Activated CD8-positive, alpha-beta memory T cell treated with anti-CD3 and anti-CD28 coated beads, Interleukin-2, amount 10 ng/mL, durations not matched to agents 7 days and 5 days (primary cell): ENCODE measurements at places on chromosomes 13 and 19. TPM values are rescaled to one million over a fixed set of nuclear protein-coding genes. Genes with fewer than 3 reads are reported as not detected.

GRCh38 chr19:1308718-1309117 is 23.0 kb downstream of the EFNA2 start:
- H3K4me3 ChIP-seq = no peak overlapping the region
- no peaks in the 10 kb centered on the region for H3K36me3 ChIP-seq
- no peak overlapping the region for H3K27ac ChIP-seq
- H3K4me1 ChIP-seq = no peaks in the 10 kb centered on the region
- no peaks in the 10 kb centered on the region for H3K27me3 ChIP-seq
- DNase-seq = no peak

ZNF837 gene
- total RNA-seq = 1.2 TPM

- no peak for DNase-seq
- H3K36me3 ChIP-seq = peaks cover 90% of the 10 kb centered on the region
- peaks cover 45% of the 10 kb centered on the region for H3K4me1 ChIP-seq
- peak overlapping the region; percentile 80 for H3K27ac ChIP-seq
- no peaks in the 10 kb centered on the region for H3K27me3 ChIP-seq
- H3K4me3 ChIP-seq = no peak overlapping the region
These were observed 8.5 kb downstream of the ZNF430 start for GRCh38 chr19:21028969-21029268.

BAX gene
- total RNA-seq = 377 TPM

DNA sequence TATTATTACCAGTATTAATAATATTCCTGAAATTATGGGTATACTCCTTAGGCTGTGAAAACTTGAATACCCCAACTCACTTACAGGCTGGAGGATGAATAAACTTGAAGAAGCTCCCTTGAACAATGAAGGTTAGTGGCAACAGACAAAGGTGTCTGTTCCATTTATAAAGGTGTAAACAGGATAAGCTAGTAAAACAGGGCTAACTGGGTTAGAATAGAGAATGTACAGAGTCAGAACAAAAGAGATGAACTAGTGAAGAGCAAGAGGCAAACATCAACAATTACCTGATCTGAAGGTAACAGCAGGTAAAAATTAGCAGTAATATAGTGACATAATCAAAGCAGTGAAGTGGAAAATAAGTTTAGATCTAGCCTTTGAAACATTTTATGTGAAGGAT is 23.2 kb downstream of the MICU2 start:
- H3K27me3 ChIP-seq = no peaks in the 10 kb centered on the region
- H3K36me3 ChIP-seq = peaks cover 26% of the 10 kb centered on the region
- peak overlapping the region; percentile 83 for H3K27ac ChIP-seq
- H3K4me3 ChIP-seq = peak overlapping the region; percentile 39

SLITRK5 gene
- not detected for total RNA-seq

- H3K4me3 ChIP-seq = no peak overlapping the region
- DNase-seq = peak; percentile 56
- H3K27me3 ChIP-seq = no peaks in the 10 kb centered on the region
- H3K27ac ChIP-seq = peak overlapping the region; percentile 76
- no peaks in the 10 kb centered on the region for H3K36me3 ChIP-seq
These were observed 12.2 kb downstream of the CIC start for GRCh38 chr19:42281146-42281826.

ZNF534 gene
- total RNA-seq = not detected

DNA sequence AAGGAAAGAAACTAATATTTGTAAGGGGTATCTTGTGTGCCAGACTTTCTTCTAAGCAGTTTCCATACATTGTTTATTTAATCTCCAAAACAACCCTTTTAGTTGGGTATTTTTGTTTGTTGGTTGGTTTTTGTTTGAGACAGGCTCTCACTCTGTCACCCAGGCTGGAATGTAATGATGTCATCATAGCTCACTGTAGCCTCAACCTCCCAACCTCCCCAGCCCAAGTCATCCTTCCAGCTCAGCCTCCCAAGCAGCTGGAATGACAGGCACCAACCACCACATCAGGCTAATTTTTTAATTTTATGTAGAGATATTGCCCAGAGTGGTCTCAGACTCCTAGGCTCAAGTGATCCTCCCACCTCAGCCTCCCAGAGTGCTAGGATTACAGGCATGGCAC is 41.2 kb upstream of the LSM14A start:
- peaks cover 4% of the 10 kb centered on the region for H3K4me1 ChIP-seq
- no peak for DNase-seq
- H3K4me3 ChIP-seq = no peak overlapping the region
- no peaks in the 10 kb centered on the region for H3K27me3 ChIP-seq

- H3K4me1 ChIP-seq = peaks cover 33% of the 10 kb centered on the region
- no peaks in the 10 kb centered on the region for H3K27me3 ChIP-seq
- peak overlapping the region; percentile 77 for H3K27ac ChIP-seq
- H3K4me3 ChIP-seq = peak overlapping the region; percentile 42
- DNase-seq = no peak
- H3K36me3 ChIP-seq = no peaks in the 10 kb centered on the region
These were observed 782 bp upstream of the CA11 start for GRCh38 chr19:48646722-48647216.

SHISA7 gene
- not detected for total RNA-seq

- peak overlapping the region; percentile 74 for H3K4me3 ChIP-seq
- no peaks in the 10 kb centered on the region for H3K27me3 ChIP-seq
- peaks cover 15% of the 10 kb centered on the region for H3K36me3 ChIP-seq
- peak overlapping the region; percentile 69 for H3K27ac ChIP-seq
These were observed 513 bp downstream of the MIER2 start for GRCh38 chr19:343941-344624.

DNA sequence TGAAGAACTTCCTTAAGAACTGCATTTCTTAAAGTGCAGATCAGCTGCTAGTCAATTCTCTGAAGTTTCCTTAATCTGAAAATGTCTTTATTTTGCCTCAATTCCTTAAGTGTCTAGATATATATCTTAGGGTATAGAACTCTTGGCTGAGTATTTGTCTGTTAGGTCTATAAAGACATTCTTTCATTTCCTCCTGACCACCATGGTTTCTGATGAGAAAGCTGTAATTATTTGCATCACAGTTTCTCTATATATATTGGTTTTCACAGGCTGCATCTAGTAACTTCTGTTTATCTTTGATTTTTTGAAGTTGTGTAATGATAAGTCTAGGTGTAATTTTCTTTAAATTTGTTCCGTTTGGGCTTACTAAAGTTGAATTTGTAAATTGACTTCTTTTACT is 15.2 kb downstream of the NDFIP2 start:
- peaks cover 88% of the 10 kb centered on the region for H3K4me1 ChIP-seq
- H3K36me3 ChIP-seq = peaks cover 46% of the 10 kb centered on the region
- no peaks in the 10 kb centered on the region for H3K27me3 ChIP-seq
- no peak for DNase-seq

KRTDAP gene
- total RNA-seq = not detected

DNA sequence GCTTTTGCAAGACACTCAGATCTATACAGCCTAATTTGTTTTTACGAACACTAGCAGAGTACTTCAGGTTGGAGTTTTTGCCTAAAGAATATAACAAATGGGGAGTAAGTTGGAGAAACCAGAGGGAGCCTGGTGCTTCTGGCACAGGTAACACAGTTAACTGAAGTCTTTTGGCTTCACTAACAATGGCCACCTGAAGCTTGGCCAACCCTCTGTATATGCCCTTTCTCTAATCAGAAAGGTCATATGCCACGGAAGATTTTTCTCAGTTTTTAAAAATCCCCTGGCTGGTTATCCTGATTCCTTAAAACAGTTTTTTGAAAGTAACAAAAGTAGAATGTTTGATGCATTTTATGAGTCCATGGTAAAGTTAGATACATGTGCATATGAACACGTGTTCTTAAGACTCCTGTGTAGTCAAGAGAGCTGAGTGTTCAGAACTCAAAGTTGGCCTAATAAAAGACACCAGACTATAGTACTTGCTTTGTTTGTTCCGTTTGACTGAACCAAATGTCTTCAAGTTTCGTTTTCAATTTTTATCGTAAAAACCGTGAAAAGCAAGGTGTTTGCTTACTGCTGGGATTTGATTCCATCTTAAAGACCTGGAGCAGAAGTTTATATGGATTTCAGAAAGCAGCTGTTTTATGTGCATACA is 137.5 kb downstream of the KCNRG start:
- H3K27ac ChIP-seq = peak overlapping the region; percentile 68
- H3K27me3 ChIP-seq = peaks cover 38% of the 10 kb centered on the region
- peaks cover 1% of the 10 kb centered on the region for H3K36me3 ChIP-seq
- no peak for DNase-seq

DNA sequence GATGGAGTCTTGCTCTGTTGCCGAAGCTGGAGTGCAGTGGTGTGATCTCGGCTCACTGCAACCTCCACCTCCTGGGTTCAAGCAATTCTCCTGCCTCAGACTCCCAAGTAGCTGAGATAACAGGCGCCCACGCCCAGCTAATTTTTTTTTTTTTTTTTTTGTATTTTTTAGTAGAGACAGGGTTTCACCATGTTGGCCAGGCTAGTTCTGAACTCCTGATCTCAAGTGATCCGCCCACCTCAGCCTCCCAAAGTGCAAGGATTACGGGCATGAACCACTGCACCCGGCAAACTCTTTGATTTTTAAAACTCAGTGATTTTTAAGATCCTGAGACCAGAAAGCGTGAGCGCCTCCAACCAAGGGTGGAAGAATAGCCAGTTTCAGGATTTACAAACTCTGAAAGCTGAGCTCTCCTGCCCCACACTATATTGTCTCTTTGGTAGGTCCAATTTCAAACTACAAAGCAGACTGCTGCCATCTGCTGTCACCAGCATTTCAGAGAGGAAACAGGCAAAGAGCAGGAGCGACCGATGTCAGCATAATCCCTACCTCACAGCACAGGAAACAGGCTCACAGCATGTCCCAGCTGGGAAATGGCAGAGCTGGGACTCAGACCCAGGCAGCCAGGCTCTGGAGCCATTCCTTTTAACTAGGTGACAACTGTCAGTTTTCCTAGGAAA is 9.2 kb downstream of the NOSIP start:
- H3K36me3 ChIP-seq = peaks cover 12% of the 10 kb centered on the region
- H3K4me3 ChIP-seq = no peak overlapping the region
- H3K27me3 ChIP-seq = no peaks in the 10 kb centered on the region
- peaks cover 47% of the 10 kb centered on the region for H3K4me1 ChIP-seq

DIAPH3 gene
- 24.9 TPM for total RNA-seq

DNA sequence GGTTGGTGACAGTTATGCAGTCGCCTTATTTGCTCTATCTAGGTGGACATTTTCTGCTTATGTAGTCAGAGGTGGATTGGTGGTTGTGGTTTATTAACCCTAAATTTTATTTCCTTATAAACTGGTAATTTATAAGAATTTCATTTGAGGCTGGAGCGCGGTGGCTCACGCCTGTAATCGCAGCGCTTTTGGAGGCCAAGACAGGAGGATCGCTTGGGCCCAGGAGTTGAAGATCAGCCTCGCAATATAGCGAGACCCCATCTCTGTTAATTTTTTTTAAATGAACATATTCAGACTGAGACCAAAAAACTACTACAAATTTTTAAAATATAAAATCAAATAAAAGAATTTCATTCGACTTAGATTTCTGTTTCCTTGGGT is 810 bp downstream of the ZNF627 start:
- no peak for DNase-seq
- H3K36me3 ChIP-seq = peaks cover 22% of the 10 kb centered on the region
- no peaks in the 10 kb centered on the region for H3K27me3 ChIP-seq
- peak overlapping the region; percentile 84 for H3K27ac ChIP-seq
- H3K4me3 ChIP-seq = peak overlapping the region; percentile 93

- peaks cover 12% of the 10 kb centered on the region for H3K36me3 ChIP-seq
- H3K27ac ChIP-seq = no peak overlapping the region
- DNase-seq = no peak
- H3K27me3 ChIP-seq = no peaks in the 10 kb centered on the region
- H3K4me3 ChIP-seq = no peak overlapping the region
These were observed 4.5 kb downstream of the XAB2 start for GRCh38 chr19:7624810-7625209.

DNA sequence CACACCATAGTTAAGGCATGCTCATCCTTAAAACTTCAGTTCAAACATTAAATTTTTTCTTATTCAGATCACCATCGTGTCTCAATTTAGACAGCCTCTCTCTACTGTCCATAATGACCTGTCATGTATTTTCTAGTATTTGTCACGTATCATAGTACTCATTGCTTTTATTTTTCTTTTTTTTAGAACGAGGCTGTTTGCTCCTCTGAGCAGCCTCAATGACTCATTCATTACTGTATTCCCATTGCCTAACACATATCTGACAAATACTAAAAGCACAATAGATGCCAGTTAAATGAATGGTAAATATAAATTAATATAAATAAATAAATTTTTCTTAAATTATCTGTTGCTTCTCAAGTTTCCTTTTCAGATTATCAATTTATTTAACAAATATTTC is 245.5 kb downstream of the TUBA3C start:
- H3K36me3 ChIP-seq = no peaks in the 10 kb centered on the region
- no peak overlapping the region for H3K27ac ChIP-seq
- H3K27me3 ChIP-seq = no peaks in the 10 kb centered on the region
- H3K4me1 ChIP-seq = no peaks in the 10 kb centered on the region
- H3K4me3 ChIP-seq = no peak overlapping the region

EFNB2 gene
- total RNA-seq = 0.14 TPM

GRCh38 chr13:103161476-103161875 is 95.3 kb upstream of the SLC10A2 start:
- no peaks in the 10 kb centered on the region for H3K27me3 ChIP-seq
- no peaks in the 10 kb centered on the region for H3K4me1 ChIP-seq
- no peak for DNase-seq
- no peaks in the 10 kb centered on the region for H3K36me3 ChIP-seq
- no peak overlapping the region for H3K27ac ChIP-seq

DNA sequence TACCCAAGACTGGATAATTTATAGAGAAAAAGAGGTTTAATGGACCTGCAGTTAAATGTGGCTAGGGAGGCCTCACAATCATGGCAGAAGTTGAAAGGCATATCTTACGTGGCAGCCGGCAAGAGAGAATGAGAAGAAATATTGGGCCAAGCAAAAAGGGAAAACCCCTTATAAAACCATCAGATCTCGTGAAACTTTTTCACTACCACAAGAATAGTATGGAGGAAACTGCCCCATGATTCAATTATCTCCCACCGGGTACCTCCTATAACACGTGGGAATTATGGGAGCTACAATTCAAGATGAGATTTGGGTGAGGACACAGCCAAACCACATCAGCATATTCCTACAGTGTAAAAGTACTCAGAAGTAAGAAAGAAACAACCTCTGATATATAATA is 4.7 kb upstream of the KBTBD7 start:
- DNase-seq = no peak
- peaks cover 19% of the 10 kb centered on the region for H3K4me1 ChIP-seq
- H3K27me3 ChIP-seq = no peaks in the 10 kb centered on the region
- H3K36me3 ChIP-seq = peaks cover 1% of the 10 kb centered on the region

- DNase-seq = no peak
- peaks cover 3% of the 10 kb centered on the region for H3K4me1 ChIP-seq
- no peaks in the 10 kb centered on the region for H3K36me3 ChIP-seq
These were observed 21.3 kb downstream of the B3GLCT start for GRCh38 chr13:31221057-31221456.

- peaks cover 9% of the 10 kb centered on the region for H3K4me1 ChIP-seq
- H3K4me3 ChIP-seq = peak within 1 kb of the TSS; percentile 6
- DNase-seq = no peak
These were observed at the start of gene GAS6 for GRCh38 chr13:113863524-113864272. Gene GAS6, minus strand, starts transcription at chr13:113864076. Its CDS starts 156 bp downstream, at chr13:113863920.

DNA sequence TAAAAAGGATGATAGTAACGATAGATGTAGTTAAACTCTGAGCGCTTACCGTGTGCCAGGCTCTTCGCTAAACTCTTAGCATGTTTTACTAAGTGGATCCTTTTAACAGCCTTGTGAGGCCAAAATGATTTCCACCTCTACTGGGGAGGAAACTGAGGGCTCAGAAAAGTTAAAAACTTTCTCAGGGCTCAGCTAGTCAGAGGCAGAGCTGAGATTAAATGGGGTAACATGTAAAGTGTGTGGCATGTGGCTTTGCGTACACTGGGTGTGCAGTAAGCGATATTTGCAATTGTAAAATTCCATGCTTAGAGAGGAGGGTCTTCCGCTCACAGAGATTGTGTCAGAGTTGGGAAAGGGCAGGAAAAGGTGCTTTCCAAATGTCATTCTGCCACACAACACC is 1.7 kb downstream of the U2AF2 start:
- peaks cover 39% of the 10 kb centered on the region for H3K4me1 ChIP-seq
- peaks cover 43% of the 10 kb centered on the region for H3K36me3 ChIP-seq
- peak overlapping the region; percentile 95 for H3K27ac ChIP-seq
- H3K27me3 ChIP-seq = no peaks in the 10 kb centered on the region
- peak overlapping the region; percentile 88 for H3K4me3 ChIP-seq
